ENCODE measurements at places on chromosomes 13 and 19.
A peak's percentile ranks its signal among the peaks of the same experiment; 100 is the strongest.

- no peak for DNase-seq
Measured at GRCh38 chr19:1767464-1767933, 14.2 kb downstream of the ONECUT3 start.

DNA sequence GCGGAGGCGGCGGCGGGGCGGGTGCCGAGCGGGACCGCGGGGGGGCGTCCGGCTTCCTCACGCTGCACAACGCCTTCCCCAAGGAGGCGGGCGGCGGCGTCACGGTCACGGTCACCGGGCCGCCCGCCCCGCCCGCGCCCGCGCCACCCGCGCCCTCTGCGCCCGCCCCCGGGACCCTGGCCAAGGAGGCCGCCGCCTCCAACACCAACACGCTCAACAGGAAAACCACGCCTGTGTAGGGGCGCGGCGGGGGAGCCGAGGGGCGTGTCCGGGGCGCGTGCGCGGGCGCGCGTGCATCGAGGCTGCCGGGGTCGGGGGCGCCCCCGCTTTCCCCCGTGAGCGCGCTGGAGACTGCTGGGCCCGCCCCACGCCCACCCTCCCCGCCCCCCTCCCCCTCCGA lies 8.8 kb upstream of the CACNG6 start:
- DNase-seq = peak; percentile 55

DNA sequence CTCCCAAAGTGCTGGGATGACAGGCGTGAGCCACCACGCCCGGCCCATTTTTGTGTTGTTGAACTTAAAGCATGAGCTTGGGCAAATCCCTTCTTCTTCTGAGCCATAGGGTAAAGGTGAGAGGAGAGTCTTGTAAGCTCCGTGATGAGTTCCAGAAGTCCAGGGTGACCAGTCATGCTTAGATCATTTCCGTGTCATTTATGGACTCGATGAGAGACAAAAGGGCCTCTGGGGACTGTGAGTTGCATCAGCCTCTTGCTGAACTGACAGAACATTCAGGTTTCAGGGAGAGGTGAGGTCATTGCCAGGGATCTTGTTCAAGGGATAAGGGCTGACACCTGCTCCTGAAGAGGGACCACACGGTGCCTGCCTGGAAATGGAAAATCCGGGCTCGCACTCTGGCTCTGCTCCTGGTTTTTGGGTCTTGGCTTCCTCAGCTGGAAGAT lies 53.6 kb downstream of the GADD45B start:
- DNase-seq = peak; percentile 91

DNA sequence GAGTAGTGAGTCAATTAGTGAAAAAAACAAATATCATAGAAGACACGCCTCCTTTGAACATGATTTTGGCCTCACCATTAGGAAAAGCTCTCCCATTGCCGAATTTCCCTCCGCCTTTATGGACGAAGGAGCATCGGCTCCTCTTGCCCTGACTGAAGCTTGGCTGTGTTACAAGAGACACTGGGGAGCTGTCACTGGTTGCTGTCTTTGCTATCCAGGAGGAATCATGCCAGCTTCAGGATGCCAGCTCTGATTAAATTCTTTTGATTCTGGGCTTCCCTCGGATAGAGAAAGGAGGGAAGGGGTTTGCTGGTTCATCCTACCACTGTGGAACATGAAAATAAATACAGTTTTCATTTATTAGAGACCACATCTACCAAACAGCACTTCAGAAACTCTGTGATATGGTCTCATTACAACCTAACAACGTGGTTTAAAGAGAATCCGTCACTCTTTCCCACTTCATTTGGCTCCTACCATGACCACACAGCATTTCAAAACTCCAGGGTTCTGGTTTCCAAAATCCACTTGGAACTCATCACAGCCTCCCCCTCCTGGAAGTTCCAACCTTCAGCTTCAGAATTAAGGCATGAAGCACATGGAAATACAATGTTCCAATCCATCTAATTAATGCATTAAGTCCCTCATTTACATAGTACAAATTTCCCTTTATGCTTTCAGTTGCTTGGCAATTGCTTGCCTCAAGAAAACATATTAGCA lies 446.0 kb downstream of the EFNB2 start:
- no peak for DNase-seq

GRCh38 chr13:43006893-43007631 lies 15.0 kb upstream of the EPSTI1 start:
- DNase-seq = peak; percentile 46
